ENCODE measurements at places on chromosomes 2 and 18. TPM values are rescaled to one million over a fixed set of nuclear protein-coding genes. Genes with fewer than 3 reads are reported as not detected.

DNA sequence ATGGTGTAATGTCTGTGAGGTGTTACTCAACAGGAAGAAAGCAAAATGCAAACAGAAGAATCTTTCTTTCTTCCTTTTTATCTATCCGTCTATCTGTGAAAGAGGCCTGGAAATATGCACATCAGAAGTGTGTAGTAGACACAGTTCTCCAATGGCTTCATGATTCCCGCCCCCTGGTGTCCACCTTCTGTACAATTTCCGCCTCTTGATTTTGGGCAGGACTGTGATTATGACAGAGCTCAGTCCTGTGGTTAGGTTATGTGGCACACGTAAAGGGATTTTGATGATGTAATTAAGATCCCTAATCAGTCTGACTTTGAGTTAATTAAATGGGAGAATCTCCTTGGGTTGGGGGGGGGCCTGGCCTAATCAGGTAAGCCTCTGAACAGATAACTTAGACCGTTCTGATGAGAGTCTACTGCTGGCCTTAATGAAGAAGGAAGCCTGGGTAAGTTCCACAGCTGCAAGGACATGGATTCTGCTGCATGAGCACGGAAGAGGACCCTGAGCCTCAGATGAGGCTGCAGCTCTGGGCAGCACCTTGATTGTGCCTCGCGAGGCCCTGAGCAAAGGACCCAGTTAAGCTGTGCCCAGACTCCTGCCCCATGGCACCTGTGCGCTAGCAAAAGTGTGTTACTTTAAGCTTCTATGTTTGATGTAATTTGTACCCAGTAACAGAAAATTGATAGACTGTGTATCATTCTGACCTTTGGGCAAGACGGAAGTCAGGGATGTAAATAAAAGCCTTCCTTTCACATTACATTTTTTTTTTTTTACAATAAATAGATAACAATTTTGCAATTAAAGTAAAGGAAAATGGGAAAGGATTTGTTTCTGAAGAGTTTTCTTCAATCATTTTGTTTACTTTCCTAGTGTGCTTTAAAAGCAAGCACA lies 11.3 kb upstream of the KCNF1 start:
- DNase-seq: no peak

DNA sequence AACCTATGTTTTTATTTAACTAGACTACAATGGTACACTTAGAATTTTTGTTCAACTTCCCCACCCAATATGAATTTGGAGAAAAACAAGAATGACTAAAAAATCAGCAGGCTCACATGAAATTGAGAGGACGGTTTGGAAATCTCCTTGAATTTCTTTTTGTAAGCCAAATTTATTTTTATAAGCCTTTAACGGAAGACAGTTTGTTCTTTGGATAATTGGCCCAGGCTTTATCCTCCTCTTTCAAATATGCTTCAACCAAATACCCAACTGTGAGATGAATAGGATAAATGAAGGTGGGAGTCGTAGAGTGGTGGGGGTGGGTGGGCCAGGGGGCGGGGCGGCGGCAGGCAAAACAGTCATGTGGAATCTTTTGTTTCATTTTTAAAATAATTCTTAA lies 60.6 kb downstream of the FMNL2 start:
- no peak for DNase-seq

GRCh38 chr2:146734042-146734820 lies 1110.6 kb upstream of the ACVR2A start:
- DNase-seq: peak; percentile 48

DNA sequence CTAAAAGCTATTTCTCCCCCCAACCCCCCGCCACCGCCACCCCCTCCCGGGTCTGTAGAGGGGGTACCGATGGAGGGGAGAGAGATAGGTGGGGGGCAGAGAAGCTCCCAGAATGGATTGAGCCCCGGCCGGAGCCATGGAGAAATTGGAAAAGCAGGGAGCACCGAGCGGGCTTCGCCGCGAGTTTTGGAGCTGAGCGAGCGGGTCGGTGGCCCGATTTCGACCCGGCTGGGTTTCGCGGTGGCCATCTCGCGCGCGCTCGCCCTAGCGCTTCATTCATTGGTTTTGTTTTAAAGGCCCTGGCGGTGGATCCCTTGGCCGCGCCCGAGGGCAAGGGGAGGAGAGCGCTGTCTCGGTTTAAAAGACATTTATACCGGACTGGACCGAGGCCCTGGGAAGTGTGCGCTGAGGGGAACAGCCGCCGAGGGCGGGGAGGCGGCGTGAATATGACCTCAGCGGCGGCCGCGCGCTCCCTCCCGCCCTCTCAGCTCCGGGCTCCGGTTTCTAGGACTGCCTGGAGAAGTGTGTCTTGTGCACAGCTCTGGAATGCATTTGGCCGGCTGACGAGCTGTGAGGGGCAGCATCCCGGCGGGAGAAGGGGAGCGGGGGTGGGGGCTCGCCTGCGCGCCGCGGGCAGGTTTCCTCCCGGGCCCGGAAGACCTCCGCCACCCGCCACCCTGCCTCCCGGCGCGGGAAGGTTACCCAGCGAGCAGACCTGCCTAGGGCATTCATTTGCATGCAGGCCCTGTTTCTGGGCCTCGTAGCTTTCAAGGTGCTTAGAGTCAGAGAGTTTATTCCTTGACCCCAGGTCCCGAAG lies 1.7 kb upstream of the SMAD7 start:
- DNase-seq: no peak

- no peak for DNase-seq
These were observed 44.5 kb downstream of the ANO7 start for GRCh38 chr2:241232736-241233575.

- DNase-seq: no peak
These were observed 225.7 kb upstream of the CCDC150 start for GRCh38 chr2:196413821-196414274.

DNA sequence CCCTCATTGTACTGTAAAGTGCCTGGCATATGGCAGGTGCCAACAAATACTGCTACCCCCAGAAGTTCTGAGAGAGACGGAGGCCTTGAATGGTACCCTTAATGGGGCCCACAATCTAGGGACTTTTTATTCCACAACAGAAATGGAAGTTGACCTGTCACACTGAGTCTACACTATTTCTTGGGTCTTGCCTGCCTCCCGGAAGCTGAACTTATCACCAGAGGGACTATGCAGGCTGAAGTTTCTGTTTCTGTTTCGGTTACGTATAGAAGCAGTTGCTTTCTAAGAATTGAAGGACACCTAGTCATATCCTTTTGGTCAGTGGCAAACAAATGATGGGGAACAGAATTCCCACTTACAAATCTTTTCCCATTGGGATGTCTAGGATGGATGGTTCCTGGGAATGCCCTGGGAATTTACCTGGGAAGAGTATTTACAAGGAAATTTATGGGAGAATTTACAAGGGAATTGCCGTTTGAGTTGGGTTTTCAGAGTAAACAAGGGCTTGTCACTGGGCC lies 74.2 kb downstream of the HS1BP3 start:
- no peak for DNase-seq

DNA sequence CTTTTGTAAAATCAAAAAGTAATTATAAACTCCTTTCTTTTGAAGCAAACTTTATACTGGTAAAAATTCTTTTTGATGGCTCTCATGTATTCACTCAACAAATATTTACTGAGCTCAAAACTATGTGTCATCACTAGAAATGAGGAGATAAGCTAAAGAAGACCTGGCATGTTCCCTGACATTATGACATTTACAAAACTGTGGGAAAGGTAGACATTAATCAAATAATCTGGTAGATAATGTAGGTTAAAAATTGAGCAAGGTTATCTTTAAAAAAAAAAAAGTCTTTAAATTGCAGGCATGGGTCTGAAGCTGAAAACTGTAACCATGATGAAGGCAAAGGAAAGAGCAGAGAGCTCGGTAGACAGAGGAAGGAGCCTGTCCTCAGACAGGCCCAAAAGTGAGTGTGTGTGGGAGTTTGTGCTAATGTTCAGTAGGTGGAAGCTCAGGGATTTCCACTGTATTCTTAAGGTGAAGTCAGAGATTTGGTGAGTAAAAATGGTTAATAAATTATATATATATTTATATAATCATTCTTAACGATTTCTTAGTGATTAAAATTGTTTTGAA lies 612.9 kb downstream of the LRP1B start:
- DNase-seq: no peak

GRCh38 chr2:170485254-170486026 lies 229.7 kb upstream of the SP5 start:
- DNase-seq: no peak

SKA1 gene
- polyA plus RNA-seq: 8.3 TPM

SLC9A4 gene
- polyA plus RNA-seq: 7.8 TPM

UGT1A5 gene
- polyA plus RNA-seq: not detected

Measured in right renal pelvis (tissue), 4 donors.